ENCODE measurements at places on chromosomes 5 and 9.

GRCh38 chr9:72665421-72665820, 144.0 kb downstream of the TMC1 start:
- no peak for DNase-seq

GRCh38 chr5:127040796-127041520, 10.6 kb upstream of the MARCHF3 start:
- no peak for DNase-seq

- DNase-seq, result peak; percentile 15
These were observed 99.9 kb downstream of the GABRB2 start for GRCh38 chr5:161446655-161447054.

GRCh38 chr5:92559331-92559730, 1021.7 kb downstream of the NR2F1-AS1 start:
- DNase-seq, result no peak

GRCh38 chr9:114100536-114100935, 1.4 kb upstream of the KIF12 start:
- DNase-seq, result no peak

- DNase-seq, result no peak
These were observed 510 bp downstream of the NOXA1 start for GRCh38 chr9:137423514-137424291.

DNA sequence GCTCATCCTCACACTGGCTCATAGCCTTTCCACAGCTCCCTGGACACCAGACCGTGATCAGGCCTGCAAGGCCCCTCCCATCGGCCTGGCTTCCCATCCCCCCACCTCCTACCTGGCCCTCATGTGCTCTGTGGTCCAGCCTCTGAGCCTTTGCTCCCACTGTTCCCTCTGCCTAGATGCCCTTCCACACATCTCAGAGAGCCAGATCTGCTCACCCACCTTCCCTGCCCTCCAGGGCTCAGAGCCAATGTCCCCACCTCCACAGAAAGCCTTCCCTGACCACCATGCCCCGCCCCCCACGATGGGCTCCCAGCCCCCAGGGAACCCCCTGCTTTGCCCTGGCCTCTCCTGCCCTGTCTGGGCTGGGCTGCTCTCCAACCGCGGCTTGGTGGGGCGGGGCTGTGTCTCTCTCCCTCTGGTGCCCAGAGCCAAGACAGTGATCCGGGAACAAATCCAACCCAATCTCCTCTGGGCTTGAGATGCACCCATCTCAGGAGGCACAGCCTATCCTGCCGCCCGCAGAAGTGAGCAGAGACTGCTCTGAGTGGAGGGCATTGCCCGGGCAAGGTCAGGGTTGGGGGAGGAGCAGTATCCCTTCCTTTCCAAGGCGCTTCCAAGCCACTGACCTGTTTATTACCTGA, 1.6 kb downstream of the NINJ1 start:
- peak; percentile 66 for DNase-seq

DNA sequence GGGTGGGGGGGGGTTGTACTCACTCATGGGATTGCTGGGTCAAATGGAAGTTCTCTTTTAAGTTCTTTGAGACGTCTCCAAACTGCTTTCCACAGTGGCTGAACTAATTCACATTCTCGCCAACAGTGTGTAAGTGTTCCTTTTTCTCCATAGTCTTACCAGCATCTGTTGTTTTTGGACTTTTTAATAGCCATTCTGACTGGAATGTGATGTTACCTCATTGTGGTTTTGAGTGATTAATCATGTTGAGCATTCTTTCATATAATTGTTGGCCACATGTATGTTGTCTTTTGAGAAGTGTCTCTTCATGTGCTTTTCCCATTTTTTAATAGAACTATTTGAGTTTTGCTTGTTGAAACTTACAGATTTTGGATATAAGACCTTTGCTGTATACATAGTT, 94.9 kb upstream of the PLPPR1 start:
- DNase-seq, result no peak

- no peak for DNase-seq
These were observed 1689.2 kb upstream of the WWC1 start for GRCh38 chr5:166602271-166602670.

DNA sequence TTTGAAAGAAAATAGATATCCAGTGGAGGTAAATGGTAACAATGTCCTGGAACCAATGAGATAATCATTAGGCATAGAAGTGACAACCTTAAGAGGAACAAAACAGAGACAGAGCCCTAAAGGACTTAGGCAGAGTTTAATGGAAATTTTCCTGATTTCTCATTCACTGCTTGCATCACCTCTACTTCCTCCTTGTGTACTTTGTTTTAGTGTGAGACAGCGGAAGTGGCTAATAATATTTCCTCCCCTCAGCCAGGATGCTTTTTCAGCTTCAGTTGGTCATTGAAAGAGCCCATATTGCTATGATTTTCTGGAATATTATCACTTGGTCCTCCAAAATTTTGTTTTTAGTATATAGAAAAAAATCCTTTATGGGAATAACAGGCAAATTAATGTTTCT, 153.4 kb upstream of the MPDZ start:
- DNase-seq, result no peak

GRCh38 chr5:15510831-15511230, 10.9 kb downstream of the FBXL7 start:
- DNase-seq, result no peak

Measured in cerebellum (tissue), 4 donors.